ENCODE measurements at places on chromosomes 7 and 10. TPM values are rescaled to one million over a fixed set of nuclear protein-coding genes. Genes with fewer than 3 reads are reported as not detected.

DNA sequence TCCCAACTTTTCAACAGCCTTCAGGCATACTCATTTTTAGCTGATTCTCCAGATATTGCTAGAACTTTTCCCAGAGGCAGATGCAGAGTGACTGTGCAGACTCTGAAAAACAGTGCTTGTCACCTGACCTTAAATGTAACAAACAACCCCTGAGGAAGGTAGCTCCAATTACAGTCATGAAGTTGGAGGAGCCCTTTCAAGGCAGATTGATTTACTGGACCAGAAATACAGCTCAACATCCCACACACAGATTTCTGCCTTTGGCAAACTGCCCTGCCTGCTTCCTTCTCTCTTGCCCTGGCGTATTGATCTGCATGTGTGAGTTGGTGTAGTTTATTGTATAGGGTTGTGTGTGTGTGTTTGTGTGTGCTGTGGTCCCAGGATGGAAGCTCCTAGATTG, 38.5 kb downstream of the PYROXD2 start:
- DNase-seq, result no peak

DNA sequence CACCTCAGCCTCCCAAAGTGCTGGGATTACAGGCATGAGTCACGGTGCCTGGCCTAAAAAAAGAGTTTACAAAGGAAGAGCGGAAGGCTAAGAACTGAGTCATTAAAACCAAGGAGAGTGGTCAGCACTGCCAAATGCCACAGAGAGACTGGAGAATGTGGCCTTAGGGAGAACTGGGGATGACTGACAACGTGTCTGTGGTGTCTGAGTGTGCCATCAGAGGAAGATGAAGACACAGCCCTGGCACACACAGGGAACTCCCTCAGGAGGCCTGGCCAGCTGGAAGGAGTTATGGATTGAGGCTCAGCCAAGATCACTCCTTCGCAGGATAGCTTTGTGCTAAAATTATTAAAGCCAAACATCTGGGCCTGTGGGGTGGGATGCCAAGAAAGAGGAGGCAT, 3.9 kb upstream of the INA start:
- peak; percentile 99 for DNase-seq

DNA sequence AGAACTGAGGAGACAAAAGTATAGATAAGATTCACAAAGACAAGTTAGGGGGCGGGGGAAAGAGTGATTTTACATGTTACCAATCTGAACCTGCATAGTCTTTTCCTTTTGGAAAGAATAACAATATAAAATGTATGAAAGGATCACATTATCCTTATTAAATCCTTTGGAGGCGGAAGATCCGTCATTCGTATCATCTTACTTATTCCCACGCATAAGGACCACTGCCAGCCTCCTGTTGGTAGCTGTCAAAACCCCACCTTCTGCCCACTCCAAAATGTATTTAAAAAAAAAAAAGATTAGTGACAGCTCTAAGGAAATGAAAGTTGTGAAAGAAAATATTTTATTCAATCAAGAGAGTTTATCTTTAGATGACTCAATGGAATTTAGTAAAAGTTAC, 821.0 kb upstream of the CELF2 start:
- no peak for DNase-seq

GRCh38 chr7:104207348-104207730, 474 bp downstream of the ORC5 start:
- DNase-seq, result peak; percentile 11

DNA sequence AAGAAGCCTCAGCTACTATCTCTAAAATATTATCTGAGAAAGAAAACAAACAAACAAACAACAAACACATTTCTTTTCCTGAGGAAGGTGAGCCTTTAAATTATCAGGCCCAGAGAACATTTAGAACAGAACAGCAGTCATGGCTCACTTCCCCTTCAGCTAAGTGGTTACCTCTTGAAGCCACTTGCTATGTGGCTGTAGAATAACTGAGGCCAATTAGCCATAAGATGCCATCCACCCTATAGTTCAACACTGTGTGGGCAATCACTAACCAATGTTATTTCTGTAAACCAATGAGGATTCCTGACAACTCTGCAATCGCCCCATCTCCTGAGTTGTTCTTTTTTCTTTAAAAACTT, 3.7 kb upstream of the UPP1 start:
- no peak for DNase-seq

DNA sequence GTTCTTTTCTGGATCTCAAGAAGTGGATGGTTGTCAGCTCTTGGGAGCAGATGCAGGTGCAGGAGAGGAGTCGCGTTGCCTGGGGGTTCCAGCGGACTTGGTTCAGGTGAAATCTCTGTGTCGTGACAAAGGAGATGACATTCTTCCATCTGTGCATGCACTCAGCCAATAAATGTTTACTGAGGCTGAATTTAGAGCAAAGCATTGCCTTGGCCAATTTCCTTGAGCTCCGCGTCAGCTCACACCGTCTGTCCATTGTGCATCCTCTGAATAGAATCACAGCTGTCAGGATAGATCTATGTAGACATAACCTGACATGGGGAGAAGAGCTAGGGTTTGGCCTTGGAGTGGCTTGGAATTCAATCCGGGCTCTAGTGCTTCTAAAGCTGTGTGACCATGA, 343.7 kb downstream of the GLRX3 start:
- DNase-seq, result no peak

Gene NRAP
- not detected for total RNA-seq
